Activated CD4-positive, alpha-beta T cell treated with anti-CD3 and anti-CD28 coated beads for 24 hours (primary cell): ENCODE measurements at places on chromosomes 1 and 21.

DNA sequence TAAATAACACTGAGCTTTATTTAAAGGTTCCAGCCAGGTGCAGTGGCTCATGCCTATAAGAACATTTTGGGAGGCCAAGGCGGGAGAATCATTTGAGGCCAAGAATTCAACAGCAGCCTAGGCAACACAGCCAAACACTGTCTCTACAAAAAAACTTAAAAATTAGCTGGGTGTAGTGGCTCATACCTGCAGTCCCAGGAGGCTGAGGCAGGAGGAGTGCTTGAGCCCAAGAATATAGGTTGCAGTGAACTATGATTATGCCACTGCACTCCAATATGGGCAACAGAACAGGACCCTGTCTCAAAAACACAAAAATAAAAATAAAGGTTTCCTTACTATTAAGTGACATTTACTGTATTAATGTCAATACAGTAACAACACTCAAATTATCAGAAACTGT is 2.1 kb downstream of the TAF12 start:
- DNase-seq = no peak

- DNase-seq = no peak
Observed at GRCh38 chr1:115656461-115657077, 14.8 kb downstream of the VANGL1 start.

DNA sequence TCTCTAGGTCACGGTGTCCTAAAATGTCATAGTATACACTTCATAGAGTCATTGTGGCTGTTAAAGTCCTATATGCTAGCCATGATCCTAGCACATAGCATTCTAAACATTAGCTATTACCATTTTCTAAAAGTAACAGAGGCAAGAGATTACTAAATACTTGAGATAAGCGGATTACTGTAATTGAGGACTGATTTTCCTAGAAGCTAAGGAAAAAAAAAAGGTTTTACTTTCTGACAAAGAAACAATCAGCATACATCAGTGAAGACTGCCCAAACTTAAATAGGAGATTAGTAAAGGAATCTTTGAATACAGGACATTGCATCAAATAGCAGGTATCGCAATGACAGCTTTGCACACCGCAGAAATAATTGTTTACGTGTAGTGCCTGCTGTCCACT is 91.3 kb upstream of the HNRNPU start:
- DNase-seq = no peak

GRCh38 chr1:89850844-89851415 is 30.1 kb downstream of the LRRC8D start:
- DNase-seq = no peak

DNA sequence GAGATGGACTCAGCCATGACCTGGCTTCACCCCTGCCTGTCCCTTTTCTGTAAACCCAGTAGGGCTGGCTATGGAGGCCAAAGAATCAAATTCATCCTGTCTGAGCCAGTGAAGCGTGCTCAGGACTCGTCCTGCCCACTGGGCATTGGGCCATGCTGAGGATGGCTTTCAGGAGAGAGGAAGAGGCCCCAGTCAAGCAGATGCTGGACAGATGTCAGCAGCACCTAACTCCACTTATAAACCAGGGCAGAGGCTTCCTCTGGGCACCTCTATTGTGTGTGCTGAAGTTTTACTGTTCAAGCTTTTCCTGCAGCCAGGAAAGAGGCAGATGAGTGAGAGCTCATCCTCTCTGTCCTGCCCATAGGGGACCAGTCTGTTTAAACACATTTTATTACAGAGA is 97.4 kb upstream of the GCLM start:
- no peak for DNase-seq

DNA sequence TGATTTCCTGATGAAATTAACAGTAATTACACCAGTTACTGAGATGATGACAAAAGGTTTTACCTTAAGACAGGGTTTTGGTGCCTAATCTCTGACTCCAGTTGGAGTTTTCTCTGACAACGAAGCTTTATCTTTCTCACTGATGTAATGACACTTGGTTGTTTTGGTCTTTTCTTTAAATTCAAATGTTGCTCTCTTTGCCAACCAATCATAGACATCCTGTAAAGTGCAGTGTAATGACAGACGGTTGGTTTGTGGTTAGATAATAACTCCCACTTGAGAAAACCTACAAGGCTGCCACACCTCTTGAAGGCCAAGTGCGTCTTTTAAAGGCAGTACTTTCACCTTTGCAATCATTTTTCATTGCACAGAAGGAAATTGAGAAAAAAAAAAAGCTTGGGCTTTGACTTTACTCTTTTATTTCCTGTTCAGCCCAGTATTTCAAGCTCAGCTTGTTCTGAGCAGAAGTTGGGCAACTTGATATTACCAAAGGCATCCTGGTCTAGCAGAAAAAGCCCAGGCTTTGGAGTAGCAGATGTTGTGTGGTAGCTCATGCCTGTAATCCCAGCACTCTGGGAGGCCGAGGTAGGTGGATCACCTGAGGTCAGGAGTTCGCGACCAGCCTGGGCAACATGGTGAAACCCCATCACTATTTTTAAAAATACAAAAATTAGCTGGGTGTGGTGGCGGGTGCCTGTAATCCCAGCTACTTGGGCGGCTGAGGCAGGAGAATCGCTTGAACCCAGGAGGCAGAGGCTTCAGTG is 14.9 kb downstream of the PDIK1L start:
- DNase-seq = no peak

- no peak for DNase-seq
Observed at GRCh38 chr1:45172005-45172404, 34.4 kb downstream of the ZSWIM5 start.

DNA sequence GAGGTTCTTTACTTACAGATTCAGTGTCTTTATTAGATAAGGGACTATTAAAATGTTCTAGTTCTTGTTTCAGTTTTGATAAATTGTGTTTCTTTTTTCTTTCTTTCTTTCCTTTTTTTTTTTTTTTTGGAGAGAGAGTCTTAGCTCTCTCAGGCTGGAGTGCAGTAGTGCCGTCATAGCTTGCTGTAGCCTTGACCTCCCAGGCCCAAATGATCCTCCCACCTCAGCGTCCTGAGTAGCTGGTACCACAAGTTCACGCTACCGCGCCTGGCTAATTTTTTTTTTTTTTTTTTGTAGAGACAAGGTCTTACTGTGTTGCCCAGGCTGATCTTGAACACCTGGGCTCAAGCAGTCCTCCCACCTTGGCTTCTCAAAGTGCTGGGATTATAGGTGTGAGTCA is 76.6 kb downstream of the TMEM200B start:
- no peak for DNase-seq
